ENCODE measurements at places on chromosomes 4 and X. TPM values are rescaled to one million over a fixed set of nuclear protein-coding genes. Genes with fewer than 3 reads are reported as not detected.

PDE5A gene
- total RNA-seq, result 49.1 TPM

MAOB gene
- 3.2 TPM for total RNA-seq

CD38 gene
- total RNA-seq, result 4.4 TPM

HPGD gene
- 16.7 TPM for total RNA-seq

SUPT20HL1 gene
- total RNA-seq, result not detected

AWAT1 gene
- not detected for total RNA-seq

HNRNPH2 gene
- 73.2 TPM for total RNA-seq

PPP2R2C gene
- 8.8 TPM for total RNA-seq

HSFX3 gene
- not detected for total RNA-seq

SH2D1A gene
- 0.41 TPM for total RNA-seq

MAGEB16 gene
- total RNA-seq, result not detected

Data from tongue (tissue), 3 donors.